ENCODE measurements at places on chromosomes 1 and 21.

DNA sequence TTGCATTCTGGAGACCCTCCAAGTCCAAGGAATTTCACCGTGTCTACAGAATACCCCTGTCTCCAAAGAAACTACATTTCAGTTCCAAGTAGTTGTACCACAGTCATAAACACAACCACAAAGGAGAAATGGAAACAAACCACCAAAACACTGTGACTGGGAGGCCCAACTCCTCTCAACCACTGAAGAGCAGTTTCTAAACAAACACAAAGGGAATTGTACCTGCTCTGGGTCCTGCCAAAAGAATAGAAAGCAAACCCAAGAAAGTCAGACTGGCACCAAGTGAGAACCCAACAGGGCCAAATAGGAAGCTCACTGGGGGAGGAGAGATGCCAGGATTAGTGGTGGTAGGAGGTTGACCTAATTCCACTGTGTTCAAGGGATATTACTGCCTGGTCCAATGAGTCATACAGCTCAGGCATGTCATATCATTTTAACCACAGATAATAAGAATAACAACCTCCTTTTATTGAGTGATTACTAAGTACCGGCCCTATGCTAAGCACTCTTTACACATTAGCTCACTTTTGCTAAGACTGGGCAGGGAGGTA is 123.9 kb upstream of the PPP2R5A start:
- DNase-seq, result no peak

GRCh38 chr1:17973694-17974093 is 133.9 kb upstream of the IGSF21 start:
- DNase-seq, result no peak

DNA sequence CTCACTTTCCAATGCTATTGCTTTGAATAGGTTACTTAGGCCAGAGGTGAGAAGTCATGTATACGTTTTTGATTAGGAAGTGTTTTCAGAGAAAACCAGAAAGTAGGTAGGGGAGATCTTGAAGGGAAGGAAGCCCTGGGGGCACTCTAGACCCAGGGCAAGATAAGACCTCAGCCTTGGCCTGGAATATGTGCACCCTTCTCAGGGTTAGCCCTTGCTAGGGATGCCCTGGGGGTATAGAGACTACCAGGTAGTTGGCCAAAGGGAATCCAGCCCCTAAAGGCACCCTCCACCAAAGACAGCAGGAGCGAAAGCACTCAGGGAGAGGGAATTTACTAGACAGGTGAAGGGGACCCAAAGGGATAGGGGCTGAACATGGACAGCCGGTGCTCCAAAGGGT is 7.0 kb downstream of the TIAM1 start:
- no peak for DNase-seq

DNA sequence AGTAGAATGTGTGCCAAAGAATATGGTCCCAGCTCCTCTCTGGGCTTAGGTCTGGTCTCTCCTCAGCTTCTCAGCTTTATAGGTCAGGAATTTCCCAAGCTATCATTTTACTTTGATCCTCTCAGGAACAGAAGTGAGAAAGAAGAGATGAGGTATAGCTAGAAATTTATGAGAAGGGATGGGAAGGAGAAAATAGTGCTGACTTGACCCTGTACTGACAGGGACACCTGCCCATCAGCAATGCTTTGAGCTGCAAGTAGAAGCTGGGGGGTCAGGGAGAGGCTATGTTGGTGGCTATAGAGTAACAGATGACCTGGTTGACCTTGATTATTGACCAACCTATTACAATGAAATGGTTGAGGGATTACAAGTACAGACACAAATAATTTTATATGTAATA is 75.0 kb downstream of the XCL2 start:
- DNase-seq, result no peak

All from ureter (tissue), 1 donor.